ENCODE measurements at places on chromosomes 1 and 21.

DNA sequence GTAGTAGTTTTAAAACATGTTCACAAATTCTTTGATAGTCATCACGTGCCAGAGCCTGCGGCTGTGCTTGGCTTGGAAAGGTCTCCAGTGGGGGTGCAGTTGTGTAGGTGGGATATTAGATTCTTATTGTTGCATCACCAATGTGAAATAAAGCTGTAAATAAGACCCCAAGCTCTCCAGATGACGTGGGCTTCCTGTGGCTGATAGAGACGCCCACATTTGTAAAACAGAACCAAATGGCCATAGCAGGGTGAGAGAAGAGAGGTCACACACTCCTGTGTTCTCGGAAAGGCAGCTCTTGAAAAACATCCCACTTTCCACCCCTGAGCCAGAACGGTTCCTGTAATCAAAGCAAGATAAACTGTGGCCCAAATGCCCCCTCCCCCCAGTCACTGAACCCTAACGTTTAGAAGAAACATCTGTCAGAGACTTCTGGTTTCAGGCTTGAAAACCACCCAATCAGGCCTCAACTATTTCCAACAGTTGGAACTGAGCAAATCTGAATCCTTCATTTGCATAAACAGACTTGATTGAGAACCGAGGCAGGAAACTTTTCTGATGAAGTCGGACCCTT is 6.6 kb upstream of the NTPCR start:
- peak; percentile 14 for DNase-seq

DNA sequence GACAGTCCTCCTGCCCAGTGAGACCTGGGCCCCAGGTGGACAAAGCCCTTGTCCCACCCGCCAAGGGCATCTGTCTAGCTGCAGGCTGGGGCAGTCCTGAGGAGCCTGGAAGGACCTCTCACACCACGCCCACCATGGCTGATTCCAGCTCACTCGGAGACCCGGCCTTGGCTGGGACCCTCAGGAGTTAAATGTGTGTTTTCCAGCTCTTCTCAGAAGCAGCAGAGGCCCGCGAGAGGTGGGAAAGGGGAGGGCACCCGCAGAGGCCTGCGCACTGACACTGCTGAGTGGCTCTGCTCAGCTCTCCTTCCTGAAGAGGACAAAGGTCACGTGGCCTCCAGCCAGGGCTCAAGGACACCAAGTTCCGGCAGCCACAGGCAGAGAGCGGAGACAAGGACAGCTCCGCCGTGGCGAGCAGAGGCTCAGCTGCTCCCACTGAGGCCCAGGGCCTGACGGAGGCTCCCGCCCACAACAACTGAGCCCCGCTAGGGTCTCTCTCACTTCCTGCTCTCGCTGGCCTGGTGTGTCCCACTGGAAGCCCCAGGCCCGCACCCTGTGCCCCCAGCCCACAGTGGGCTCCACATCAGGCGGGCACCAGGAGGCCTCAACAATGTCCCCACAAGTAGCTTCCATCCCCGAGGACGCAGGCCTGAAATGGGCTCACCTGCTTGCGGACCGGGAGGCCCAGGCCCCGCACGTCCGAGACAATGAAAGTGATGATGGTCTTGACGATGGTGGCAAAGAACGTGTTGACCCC is 16.9 kb downstream of the SLC19A1 start:
- no peak for DNase-seq

- DNase-seq, result no peak
These were observed 126.1 kb downstream of the TRABD2B start for GRCh38 chr1:47870946-47871676.

DNA sequence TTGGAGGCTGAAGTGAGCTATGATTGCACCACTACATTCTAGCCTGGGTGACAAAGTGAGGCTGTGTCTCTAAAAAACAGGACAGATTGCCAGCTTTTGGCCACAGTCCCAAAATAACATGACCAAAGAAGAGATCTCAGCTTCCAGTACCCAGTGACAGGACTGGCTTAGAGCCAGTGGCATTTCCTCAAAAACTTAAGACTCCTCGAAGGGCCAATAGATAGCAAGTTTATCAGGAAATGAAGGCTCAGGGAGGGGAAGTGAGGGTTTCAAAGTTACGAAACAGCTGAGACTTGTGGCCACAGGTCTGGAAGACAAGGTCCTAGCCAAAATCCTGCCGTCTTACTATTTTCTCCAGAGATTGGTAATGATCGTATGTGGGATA is 6.3 kb upstream of the TMEM39B start:
- no peak for DNase-seq

DNA sequence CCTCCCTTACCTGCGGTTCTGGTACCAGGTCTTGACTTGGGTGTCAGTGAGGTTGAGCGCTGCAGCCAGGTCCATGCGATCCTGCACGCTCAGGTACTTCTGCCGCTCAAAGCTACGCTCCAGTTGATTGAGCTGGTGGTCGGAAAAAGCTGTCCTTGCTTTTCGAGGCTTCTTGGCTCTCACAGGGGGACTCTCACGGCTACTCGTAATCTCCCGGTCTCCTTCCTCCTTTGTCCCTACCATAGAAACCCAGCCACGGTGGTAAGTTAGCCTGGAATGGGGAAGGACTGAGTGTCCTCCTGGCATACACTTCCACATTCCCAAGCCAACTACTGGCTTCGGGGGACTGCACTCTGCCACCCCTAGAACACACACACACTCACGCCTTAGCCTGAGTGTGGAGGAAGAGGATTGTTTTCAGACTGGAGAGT is 2.6 kb downstream of the BARHL2 start:
- DNase-seq, result no peak

DNA sequence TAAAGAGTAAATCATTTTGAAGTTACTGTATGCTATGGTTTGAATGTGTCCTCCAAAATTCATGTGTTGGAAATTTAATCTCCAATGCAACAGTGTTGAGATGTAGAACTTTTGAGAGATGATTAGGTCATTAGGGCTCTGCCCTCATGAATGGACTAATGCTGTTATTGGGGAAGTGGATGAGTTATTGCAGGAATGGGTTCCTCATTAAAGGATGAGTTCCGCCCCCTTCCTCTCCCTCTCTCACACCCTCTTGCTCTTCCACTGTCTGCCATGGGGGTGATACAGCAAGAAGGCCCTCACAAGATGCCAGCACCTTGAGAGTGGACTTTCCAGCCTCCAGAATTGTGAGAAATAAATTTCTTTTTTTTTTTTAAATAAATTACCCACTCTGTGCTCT is 97.6 kb downstream of the ATP1A1 start:
- no peak for DNase-seq

- no peak for DNase-seq
These were observed 15.4 kb upstream of the ADAR start for GRCh38 chr1:154623358-154623757.

- no peak for DNase-seq
These were observed 135.0 kb upstream of the NFIA start for GRCh38 chr1:60947367-60947766.
